OCI-LY7 (cell line): ENCODE measurements at places on chromosomes 1 and 21.
A peak's percentile ranks its signal among the peaks of the same experiment; 100 is the strongest.

DNA sequence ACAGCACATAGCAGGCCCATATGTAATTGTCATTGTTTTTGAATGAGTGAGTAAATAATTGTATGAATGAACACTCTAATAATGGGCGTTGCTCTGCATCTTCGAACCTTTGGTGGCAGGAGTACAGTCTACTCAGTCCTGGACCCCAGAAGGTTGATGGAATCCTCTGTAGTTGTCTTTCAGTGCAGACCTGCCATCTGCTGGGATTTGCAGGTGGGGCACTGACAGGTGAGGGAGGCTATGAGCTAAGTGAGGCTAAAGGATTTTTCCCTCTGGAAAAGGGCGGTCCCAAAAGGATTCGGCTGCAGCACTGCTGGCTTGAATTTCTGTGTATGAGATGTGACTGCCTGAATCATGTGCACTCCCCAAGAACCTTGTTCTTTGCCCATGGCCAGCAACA, 53.4 kb downstream of the PLXNA2 start:
- DNase-seq = no peak

- no peak for DNase-seq
Observed at GRCh38 chr1:201059871-201060555, 36.5 kb upstream of the KIF21B start.

DNA sequence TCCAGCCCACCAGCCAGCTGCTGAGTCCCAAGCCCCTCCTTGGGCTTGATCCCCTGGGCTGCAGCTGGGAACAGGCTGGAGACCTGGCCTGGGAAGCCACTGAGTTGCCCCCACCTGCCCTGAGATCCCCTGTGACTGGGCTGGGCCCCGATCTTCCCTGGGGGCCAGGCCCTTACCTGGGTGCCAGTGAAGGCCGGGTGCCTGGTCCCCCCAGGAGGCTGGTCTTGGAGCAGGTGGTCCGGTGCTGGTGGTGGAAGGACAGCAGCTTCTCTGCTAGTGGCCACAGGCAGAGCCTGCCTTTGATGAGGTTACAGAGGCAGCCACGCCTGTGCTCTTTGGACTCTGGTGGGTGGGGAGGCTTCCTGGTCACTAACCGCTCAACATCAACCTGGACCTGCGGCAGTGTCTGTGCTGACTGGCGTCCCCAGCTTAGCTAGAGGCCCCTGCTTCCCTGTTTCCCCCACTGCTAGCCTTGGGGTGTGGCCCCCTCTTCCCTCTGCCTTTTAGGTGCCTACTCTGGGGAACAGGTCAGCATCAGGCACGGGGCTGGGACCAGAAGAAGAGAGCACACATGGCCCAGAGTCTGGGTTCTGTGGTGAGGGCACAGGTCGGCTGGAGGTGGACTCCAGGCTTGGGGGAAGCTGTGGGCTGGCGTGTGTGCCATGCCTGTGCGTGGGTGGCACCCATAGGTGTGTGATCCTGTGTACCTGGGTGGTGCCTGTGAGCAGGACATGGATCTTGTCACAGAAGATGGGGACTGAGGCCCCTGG, at the start of gene EPS8L3:
TSS of gene EPS8L3 (minus strand) at position 278 of the 770 bp plus-strand sequence. CDS start 2,174 bp downstream, outside the sequence.
- no peak for DNase-seq

DNA sequence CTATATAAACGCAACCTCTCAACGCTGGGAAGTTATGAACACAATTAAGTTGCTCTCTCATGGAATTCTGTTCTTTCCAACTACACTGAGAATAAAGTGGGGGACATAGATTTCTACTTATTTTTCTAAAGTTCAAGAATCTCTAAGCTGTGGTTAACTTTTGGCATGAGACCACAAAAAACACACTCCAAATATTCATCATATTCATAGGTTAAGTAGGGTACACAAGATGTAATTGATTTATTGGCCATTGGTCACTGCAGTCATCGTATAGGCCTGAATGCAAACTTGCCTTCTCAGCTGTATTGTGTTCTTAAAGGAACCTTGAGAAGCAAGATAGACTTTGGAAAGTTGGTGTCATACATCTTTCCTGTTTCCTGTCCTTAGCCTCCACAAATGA, 40.3 kb downstream of the PRRX1 start:
- no peak for DNase-seq

DNA sequence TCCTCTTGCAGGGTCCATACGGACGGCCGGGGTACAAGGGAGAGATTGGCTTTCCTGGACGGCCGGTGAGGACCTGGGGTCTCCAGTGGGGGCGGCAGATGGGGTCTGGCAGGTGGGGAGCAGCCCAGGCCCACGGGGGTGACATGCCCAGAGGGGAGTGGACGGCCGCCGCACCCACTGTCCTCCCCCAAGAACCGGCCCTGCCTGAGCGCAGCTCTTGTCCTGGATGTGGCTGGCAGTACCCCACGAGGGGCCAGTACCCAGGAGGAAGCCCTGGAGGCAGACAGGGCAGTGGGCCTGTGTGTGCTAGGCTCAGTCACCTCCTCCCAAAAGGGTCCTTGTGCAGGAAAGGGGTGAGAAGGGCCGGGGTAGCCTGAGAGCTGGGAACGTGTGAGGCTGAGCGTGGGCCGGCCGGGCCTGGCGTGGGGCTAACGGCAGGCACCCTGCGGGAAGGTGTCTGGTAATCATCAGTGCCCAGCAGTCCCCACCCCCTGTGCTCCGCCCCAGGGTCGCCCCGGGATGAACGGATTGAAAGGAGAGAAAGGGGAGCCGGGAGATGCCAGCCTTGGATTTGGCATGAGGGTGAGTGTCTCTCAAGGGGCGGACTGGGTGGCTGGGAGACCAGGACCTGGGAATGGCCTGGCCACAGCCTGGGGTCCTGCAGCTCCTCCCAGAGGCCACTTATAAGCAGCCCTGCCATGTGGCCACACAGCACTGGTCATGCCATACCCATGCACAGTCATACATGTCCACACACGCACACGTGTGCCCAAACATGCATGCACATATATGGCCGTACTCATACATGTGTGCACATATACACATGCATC, 47.2 kb downstream of the SLC19A1 start:
- no peak for DNase-seq

DNA sequence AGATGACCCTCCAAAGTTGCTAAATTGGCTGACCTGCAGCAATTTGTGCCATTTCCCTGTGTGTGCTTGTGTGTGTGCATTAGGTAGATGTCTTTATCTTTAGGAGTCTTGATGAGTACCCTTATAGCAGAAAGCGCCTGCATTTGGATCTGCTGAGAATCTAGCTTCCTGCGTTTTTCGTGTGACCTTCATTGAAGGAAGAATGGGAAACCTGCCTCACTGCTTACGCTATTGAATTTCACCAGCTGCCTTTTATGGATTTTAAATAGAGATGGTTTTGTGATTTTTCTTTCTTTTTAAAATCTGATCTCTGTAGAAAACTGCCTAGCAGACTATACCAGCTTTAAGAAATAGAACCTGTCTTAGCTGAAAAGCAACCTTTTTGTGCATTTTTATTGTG, 124.5 kb downstream of the CACHD1 start:
- no peak for DNase-seq

- peak; percentile 86 for DNase-seq
Observed at GRCh38 chr1:229694053-229694693, 68.1 kb downstream of the URB2 start.

GRCh38 chr1:27609210-27609555, 5.2 kb upstream of the AHDC1 start:
- DNase-seq = no peak

- no peak for DNase-seq
Observed at GRCh38 chr1:216936779-216937178, 213.6 kb upstream of the ESRRG start.

DNA sequence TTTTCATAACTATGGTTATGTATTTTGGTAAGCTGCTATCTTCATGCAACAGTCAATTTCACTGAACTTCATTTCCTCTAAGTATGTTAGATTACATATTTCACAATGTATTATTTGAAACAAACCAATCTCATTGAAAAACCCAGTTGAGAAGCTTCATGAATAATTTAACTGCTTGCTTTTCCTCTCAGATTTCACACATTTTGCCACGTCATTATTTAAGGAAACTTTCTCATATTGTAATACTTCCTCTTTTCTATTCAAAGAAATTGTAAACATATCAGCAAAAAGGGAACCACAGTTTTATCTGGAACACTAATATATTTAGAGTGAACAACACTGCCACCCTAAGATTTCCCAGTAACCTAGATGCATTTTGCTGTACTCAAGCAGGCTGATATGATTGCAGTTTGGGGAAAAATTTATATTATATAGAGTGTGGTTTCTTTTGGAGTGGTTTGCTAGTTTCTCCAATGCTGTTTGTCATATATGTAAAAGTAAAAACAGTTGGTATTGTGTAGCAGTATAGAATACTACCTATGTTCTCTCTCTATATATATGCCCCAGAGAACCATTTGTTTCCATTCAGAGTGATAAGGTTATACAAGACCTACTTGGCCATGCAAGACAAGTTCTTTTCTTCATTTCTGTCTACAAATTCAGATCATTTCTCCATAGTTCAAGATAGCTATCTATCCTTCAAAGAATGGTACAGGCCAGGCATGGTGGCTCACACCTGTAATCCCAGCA, 28.4 kb upstream of the AHCTF1 start:
- DNase-seq = peak; percentile 52

GRCh38 chr21:27422435-27422834, 455.5 kb upstream of the ADAMTS5 start:
- no peak for DNase-seq

GRCh38 chr1:22317231-22317919, 134.3 kb upstream of the ZBTB40 start:
- peak; percentile 23 for DNase-seq

- DNase-seq = no peak
Observed at GRCh38 chr1:214002060-214002459, 14.3 kb downstream of the PROX1 start.

GRCh38 chr1:228415853-228416216, 826 bp downstream of the TRIM17 start:
- DNase-seq = no peak

- DNase-seq = no peak
Observed at GRCh38 chr1:108847494-108847893, 9.4 kb downstream of the AKNAD1 start.

GRCh38 chr1:90435351-90435750, 281.8 kb downstream of the BARHL2 start:
- DNase-seq = no peak

- DNase-seq = no peak
Observed at GRCh38 chr21:19508844-19509243, 1105.3 kb upstream of the TMPRSS15 start.

GRCh38 chr1:203304391-203304918, 864 bp upstream of the BTG2 start:
- DNase-seq = no peak

- DNase-seq = no peak
Observed at GRCh38 chr1:222241410-222241809, 306.5 kb downstream of the HHIPL2 start.

- DNase-seq = no peak
Observed at GRCh38 chr1:202844935-202845334, 34.2 kb downstream of the PCAT6 start.
